ENCODE measurements at places on chromosomes 2 and 18. TPM values are rescaled to one million over a fixed set of nuclear protein-coding genes. Genes with fewer than 3 reads are reported as not detected.

- peaks cover 23% of the 10 kb centered on the region for H3K4me1 ChIP-seq
- H3K27me3 ChIP-seq: no peaks in the 10 kb centered on the region
- peak; percentile 39 for DNase-seq
- H3K36me3 ChIP-seq: no peaks in the 10 kb centered on the region
- H3K27ac ChIP-seq: no peak overlapping the region
Measured at GRCh38 chr18:57801761-57802212, 1.3 kb downstream of the ATP8B1 start.

DNA sequence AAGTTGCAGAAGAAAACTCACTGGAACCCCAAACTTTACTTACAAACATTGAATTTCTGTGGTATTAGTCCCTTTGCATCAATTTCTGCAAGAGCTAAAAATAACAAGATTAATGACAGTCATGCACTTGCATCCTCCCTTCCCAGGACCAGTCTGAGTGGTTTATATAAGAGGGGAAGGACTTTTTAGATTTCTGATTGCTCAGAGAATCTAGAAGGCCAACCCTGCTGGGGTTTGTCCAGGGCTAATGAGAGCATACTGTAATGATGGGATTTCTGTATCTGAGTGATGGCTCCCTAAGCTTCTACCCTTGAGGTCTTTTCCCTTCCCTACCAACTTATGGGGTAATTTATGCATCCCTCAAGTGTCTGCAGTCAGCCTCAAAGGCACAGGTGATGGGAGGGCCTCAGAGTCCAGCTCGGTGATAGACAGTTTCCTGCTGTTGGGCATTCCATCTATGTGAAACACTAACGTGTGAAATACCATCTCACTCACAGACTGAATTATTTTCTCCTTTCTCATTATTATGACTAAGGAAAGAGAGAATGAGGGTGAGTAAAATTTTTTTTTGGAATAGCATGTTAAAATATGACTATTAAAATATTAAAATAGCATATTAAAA lies 556.3 kb downstream of the RIT2 start:
- H3K36me3 ChIP-seq: no peaks in the 10 kb centered on the region
- H3K27me3 ChIP-seq: no peaks in the 10 kb centered on the region
- no peaks in the 10 kb centered on the region for H3K4me1 ChIP-seq
- no peak overlapping the region for H3K4me3 ChIP-seq
- no peak for DNase-seq

DNA sequence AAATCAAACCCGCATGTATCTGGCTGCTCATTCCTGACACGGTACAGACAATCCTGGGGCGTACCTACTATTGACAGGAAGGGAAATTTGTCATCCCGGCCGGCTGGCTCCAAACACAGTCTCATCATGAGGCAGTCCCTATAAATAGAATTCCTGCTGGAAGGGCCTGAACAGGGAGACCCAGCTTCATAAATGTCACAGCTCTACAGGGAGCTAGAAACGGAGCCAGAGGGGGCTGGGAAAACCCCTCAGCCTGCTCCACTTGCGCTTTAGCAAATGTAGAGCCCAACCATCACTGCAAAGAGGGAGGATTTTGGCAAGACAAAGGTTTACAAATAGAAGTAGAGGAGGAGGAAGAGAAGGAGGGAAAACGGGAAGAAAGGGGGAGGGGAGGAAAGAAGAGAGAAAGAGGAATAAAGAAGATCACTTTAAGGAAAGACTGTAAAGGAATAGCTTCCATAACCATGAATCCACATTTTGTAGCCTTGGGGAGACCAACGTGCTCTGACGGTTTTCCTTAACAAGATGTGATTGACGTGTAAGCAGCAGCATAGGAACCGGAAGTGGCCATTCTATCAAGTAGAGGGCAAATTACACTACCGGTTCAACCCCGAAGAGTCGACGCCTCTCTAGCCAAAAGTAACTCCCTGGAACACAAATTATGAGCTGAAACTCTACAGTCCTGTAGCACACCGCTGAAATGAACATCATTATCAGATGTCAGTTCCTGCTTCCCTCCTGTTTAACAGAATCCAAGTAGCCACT lies 56.8 kb upstream of the TTN start:
- H3K36me3 ChIP-seq: peaks cover 6% of the 10 kb centered on the region
- H3K4me3 ChIP-seq: no peak overlapping the region
- no peaks in the 10 kb centered on the region for H3K27me3 ChIP-seq
- H3K27ac ChIP-seq: no peak overlapping the region
- DNase-seq: no peak

DNA sequence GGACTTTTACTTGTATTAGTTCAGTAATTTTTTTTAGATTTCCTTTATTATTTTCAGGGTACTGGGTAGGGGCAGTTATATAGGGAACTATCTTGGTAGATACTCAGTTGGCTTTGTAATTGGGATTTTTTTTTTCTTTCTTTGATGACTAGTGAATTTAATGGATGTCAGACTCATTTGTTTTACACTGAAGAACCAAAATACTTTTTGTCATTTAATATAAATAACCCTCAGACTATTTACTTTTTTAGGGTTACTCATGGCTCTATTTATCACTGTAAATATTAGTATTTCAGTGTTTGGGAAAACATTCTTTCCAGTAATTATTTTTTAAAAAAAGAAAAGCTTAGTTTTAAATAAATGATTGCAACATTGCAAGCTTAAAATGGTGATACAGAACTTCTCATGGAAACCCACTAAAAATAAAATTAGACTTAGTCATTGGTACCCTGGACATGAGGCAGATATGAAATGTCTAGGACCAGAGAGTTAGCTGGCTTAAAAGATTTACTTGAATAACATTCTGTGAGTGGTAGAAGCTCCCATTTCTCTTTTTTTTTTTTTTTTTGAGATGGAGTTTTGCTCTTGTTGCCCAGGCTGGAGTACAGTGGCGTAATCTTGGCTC lies 74.4 kb upstream of the CYP20A1 start:
- no peaks in the 10 kb centered on the region for H3K36me3 ChIP-seq
- no peaks in the 10 kb centered on the region for H3K27me3 ChIP-seq
- no peak for DNase-seq
- H3K27ac ChIP-seq: no peak overlapping the region
- H3K4me3 ChIP-seq: no peak overlapping the region

GRCh38 chr2:120559401-120559800 lies 176.3 kb upstream of the GLI2 start:
- H3K4me1 ChIP-seq: no peaks in the 10 kb centered on the region
- H3K36me3 ChIP-seq: no peaks in the 10 kb centered on the region
- H3K27me3 ChIP-seq: no peaks in the 10 kb centered on the region

GGCX gene
- total RNA-seq: 36.8 TPM

- DNase-seq: peak; percentile 69
- no peak overlapping the region for H3K27ac ChIP-seq
- H3K4me3 ChIP-seq: no peak overlapping the region
- H3K27me3 ChIP-seq: no peaks in the 10 kb centered on the region
- peaks cover 16% of the 10 kb centered on the region for H3K36me3 ChIP-seq
Measured at GRCh38 chr2:229800997-229801754, 86.8 kb upstream of the DNER start.

- no peaks in the 10 kb centered on the region for H3K4me1 ChIP-seq
- H3K4me3 ChIP-seq: no peak overlapping the region
- no peaks in the 10 kb centered on the region for H3K27me3 ChIP-seq
- H3K27ac ChIP-seq: no peak overlapping the region
- no peaks in the 10 kb centered on the region for H3K36me3 ChIP-seq
Measured at GRCh38 chr2:139916822-139917221, 1136.6 kb upstream of the NXPH2 start.

DNA sequence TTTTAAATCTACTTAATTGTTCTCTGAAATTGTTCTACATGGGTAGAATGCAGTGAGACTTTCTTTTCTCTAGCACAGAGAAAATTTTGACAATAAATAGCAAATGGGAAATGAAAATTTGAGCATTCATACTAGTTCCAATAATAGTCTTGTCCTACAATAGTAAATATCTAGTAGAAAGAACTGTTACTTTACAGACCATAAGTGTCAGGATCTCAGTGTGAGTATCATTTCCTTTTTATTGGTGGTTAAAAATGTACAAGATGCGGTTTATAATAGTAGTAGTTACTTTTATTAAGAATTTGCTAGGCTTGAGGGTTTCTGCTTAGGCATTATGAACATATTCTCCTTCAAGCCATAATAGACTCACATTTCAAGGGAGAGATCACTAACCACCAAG lies 43.2 kb downstream of the KCNE4 start:
- H3K27ac ChIP-seq: no peak overlapping the region
- no peaks in the 10 kb centered on the region for H3K4me1 ChIP-seq
- H3K27me3 ChIP-seq: no peaks in the 10 kb centered on the region
- no peak for DNase-seq
- no peak overlapping the region for H3K4me3 ChIP-seq
- no peaks in the 10 kb centered on the region for H3K36me3 ChIP-seq

CRYGC gene
- total RNA-seq: not detected

EML6 gene
- 47.2 TPM for total RNA-seq

DNA sequence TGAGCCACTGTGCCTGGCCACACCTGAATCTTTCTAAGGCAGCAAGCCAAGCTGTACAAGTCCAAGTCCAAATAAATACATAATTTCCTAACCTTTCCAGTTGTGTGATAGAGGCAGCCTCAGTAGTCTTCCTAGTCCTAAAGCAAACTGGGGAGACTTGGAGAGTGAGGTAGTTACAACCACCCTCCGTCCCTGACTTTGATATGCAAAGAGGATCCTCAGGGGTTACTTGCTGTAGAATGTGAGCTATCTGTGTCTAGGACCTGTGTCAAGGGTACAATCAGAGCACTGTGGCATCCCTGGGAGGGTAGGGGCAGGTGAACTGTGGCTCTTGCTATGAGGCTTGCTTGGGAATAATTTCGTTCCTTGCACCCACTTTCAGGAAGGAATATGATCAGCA lies 28.3 kb upstream of the KCNG3 start:
- no peaks in the 10 kb centered on the region for H3K4me1 ChIP-seq
- no peak overlapping the region for H3K27ac ChIP-seq
- no peak for DNase-seq
- H3K27me3 ChIP-seq: no peaks in the 10 kb centered on the region

TMEM150A gene
- 23.1 TPM for total RNA-seq

DNA sequence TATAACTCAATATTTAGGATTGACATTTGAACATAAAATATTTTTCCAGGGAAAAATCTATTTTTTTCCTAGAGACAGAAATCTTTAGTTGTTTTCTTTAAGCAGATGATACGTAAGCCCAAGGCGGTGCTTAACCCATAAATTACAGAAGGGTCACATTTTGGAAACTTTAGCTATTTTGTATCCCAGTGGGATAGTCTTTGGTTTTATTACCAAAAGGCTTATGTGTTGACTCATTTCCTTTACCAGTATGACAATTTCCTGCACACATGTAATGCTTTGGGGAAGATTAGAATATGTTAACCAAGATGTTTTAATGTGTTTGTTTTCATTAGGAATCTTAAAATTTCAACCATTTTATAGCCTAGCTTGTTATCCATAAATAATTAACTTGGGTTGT lies 24.8 kb downstream of the DYNC1I2 start:
- H3K27ac ChIP-seq: no peak overlapping the region
- H3K36me3 ChIP-seq: peaks cover 10% of the 10 kb centered on the region
- no peaks in the 10 kb centered on the region for H3K4me1 ChIP-seq
- H3K27me3 ChIP-seq: no peaks in the 10 kb centered on the region
- no peak overlapping the region for H3K4me3 ChIP-seq

KCNG3 gene
- not detected for total RNA-seq

PER2 gene
- 12.6 TPM for total RNA-seq

- no peaks in the 10 kb centered on the region for H3K36me3 ChIP-seq
- H3K27ac ChIP-seq: no peak overlapping the region
- H3K4me1 ChIP-seq: no peaks in the 10 kb centered on the region
Measured at GRCh38 chr2:2787301-2787907, 456.3 kb upstream of the MYT1L start.

- no peak overlapping the region for H3K27ac ChIP-seq
- H3K27me3 ChIP-seq: no peaks in the 10 kb centered on the region
- no peaks in the 10 kb centered on the region for H3K36me3 ChIP-seq
- no peak for DNase-seq
- no peak overlapping the region for H3K4me3 ChIP-seq
Measured at GRCh38 chr2:71948781-71949536, 198.7 kb downstream of the CYP26B1 start.

- no peak for DNase-seq
- H3K4me1 ChIP-seq: peaks cover 9% of the 10 kb centered on the region
- H3K27me3 ChIP-seq: peaks cover 15% of the 10 kb centered on the region
- no peaks in the 10 kb centered on the region for H3K36me3 ChIP-seq
Measured at GRCh38 chr2:1551905-1552304, 138.6 kb downstream of the TPO start.

DNA sequence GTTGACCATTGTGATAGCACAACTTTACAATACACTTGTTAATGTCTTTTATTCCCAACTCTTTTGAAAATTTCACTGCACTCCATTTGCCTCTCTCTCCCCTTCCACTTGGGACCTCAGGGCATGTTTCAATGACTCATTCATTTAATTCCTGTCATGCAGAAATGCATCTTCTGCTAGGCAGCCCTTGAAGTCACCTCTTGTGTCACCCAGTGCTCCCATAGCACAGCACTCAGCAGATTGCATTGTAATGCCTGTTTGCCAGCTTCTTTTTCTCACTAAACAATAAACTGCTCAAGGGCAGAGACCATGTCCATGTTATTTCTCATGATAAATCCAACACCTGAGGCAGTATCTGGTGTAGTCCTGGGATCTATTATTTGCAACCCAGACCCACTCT lies 85.9 kb upstream of the ACSL3 start:
- H3K4me3 ChIP-seq: no peak overlapping the region
- no peak for DNase-seq
- H3K4me1 ChIP-seq: no peaks in the 10 kb centered on the region
- H3K36me3 ChIP-seq: no peaks in the 10 kb centered on the region
- no peaks in the 10 kb centered on the region for H3K27me3 ChIP-seq

GRCh38 chr18:62175521-62175920 lies 11.3 kb downstream of the PIGN start:
- peaks cover 3% of the 10 kb centered on the region for H3K36me3 ChIP-seq
- no peak for DNase-seq
- no peak overlapping the region for H3K4me3 ChIP-seq
- H3K27me3 ChIP-seq: no peaks in the 10 kb centered on the region

AQP4 gene
- not detected for total RNA-seq

ARL5A gene
- total RNA-seq: 54.1 TPM

RALBP1 gene
- 38.0 TPM for total RNA-seq

STAT4 gene
- total RNA-seq: 62.1 TPM

GRCh38 chr2:112757265-112757664 lies 7.1 kb downstream of the CKAP2L start:
- H3K27me3 ChIP-seq: no peaks in the 10 kb centered on the region
- H3K36me3 ChIP-seq: no peaks in the 10 kb centered on the region
- H3K4me3 ChIP-seq: no peak overlapping the region
- peaks cover 8% of the 10 kb centered on the region for H3K4me1 ChIP-seq

DNA sequence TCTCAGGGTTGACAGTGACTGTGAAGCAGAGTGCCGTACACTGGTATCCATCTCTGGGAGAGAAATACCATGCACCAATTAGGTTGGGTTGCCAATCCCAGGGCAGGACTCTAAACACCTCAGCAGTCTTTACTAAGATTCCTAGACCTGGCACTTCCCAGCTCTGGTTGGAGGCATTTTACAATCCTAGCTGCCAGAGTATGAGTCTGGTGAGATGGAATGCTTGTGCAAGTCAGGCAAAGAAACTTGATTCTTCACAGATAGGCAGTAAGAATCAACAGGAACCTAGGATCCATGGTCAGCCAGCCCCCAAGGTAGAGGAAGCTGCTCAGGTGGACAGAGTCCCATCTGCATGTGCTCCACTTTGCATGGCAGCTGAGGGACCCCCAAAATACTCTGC lies 6.0 kb upstream of the UGT1A5 start:
- no peaks in the 10 kb centered on the region for H3K36me3 ChIP-seq
- no peaks in the 10 kb centered on the region for H3K27me3 ChIP-seq

LIPG gene
- total RNA-seq: not detected

EFR3B gene
- 0.12 TPM for total RNA-seq
